CMK (cell line): ENCODE measurements at places on chromosomes 3 and 15.

DNA sequence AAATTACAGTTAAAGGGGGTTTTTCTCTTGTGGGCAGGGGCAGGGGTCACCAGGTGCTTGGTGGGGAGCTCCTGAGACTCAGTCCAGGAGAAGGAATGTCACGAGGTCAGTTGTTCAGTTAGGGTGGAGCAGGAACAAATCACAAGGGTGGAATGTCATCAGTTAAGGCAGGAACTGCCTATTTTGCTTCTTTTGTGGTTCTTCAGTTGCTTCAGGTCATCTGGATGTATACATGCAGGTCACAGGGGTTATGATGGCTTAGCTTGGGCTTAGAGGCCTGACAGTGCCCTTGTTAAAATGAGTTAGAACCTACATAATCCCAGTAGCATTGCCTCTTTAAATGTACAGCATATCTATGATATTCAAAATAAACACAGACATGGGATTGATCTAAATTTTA, 120.2 kb upstream of the CHD2 start:
- DNase-seq, result no peak

- DNase-seq, result no peak
Observed at GRCh38 chr3:55540579-55540978, 53.5 kb upstream of the WNT5A start.

DNA sequence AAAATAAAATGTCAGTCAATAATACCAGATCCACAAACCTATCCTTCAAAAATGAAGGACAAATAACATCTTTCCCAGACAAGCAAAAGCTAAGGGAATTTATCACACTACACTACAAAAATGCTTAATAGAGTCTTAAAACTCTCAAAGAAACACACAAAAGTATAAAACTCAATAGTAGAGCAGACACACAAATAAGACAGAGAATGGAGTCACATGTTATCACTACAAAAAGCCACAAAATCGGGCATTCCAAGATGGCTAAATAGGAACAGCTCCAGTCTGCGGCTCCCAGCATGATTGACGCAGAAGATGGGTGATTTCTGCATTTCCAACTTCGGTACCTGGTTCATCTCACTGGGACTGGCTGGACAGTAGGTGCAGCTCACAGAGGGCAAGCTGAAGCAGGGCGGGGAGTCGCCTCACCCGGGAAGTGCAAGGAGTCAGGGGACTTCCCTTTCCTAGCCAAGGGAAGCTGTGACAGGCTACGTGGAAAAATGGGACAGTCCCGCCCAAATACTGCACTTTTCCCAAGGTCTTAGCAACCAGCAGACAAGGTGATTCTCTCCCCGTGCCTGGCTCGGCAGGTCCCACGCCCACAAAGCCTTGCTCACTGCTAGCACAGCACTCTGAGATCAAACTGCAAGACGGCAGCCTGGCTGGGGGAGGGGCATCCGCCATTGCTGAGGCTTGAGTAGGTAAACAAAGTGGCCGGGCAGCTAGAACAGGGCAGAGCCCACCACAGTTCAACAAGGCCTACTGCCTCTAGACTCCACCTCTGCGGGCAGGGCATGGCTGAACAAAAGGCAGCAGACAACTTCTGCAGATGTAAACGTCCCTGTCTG, 46.3 kb downstream of the SENP7 start:
- DNase-seq, result peak; percentile 5

DNA sequence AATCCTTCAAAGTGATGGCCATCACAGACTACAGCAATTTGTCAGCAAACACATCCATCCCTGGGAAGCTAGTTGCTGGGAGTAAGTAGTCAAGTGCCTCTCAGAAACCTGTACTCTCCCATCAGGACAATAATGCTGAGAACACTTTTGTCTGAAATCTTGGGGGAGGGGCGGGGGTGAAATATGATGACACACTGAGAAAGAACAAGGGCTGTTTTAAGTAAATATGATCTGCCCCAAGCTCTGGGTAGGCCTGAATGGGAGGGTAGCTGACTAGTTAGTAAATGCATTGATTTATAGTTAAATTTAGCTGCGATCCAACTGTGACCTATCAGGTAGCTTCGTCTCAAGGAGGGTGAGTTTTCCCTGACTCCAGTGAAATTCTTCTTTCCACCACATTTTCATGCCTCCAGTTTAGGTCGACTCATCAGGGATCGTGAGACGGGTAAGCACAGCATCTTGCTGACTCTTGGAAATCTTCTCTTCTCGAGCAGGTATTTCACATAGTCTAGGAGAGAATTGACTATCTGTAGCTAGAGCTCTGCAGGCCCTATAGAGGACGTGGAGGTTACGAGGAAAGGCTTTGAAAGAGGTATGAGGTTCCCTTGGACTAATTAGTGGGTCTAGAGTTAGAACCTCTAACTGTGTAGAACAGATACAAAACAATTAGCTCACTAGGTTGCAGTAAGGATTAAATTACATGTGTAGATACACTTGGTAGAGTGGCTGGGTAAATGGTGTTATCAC, 213.4 kb upstream of the SLC2A2 start:
- no peak for DNase-seq

DNA sequence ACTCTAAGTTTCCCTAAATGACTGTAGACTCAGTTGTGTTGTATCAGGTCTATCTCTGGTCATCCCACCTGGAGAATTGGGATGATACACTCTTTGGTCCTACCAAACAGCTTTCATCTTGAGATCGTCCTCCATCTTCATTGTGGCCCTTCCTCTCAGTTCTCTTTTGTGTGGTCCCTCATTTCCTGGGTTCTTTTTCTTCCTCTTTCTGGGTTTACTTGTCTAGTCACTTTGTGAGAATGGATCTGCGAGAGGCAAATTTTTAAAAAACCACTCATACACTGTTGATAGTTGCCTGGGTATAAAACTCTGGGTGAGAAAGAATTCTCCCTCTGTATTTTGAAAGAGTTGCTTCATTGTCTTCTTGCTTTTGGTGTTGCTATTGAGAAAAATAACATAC, 6.0 kb upstream of the AMOTL2 start:
- no peak for DNase-seq

GRCh38 chr3:63353383-63353782, 75.3 kb downstream of the SYNPR start:
- no peak for DNase-seq

DNA sequence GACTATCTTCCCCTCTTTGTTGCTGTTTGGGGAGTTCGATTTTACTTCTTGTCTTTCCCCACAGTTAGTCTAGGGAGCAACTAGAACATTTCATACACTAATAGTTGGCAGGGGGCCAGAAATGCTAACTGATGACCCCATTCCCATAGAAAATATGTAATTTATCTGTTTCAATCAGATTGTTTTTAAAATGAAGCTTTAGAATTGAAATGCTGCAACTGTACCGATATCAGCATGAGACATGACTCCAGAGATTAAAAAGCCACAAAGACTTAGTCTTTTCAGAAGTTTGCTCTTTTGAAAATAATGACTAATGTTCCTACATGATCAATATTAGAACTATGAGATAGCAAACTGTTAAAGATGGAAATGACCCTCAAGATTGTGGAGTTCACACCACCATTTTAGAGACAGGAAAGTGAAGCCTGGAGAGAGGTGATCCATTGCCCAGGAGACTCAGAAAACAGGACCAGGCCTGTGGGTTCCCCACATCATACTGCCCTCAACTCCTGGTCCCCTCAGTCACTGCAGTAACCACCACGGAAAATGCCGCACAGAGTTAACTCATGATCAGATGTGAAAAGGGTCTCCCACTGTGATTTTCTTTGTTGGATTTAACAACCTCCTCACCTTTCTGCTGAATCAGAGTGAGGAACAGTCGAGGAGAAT, 130.3 kb downstream of the CHDH start:
- no peak for DNase-seq

GRCh38 chr15:75531041-75531450, 48.1 kb downstream of the PTPN9 start:
- no peak for DNase-seq

- peak; percentile 9 for DNase-seq
Observed at GRCh38 chr3:58994746-58995330, 55.0 kb downstream of the CFAP20DC start.

GRCh38 chr15:69887553-69887952, 210.2 kb downstream of the TLE3 start:
- DNase-seq, result no peak

GRCh38 chr3:111414531-111414930, 127.5 kb upstream of the CD96 start:
- no peak for DNase-seq

- DNase-seq, result no peak
Observed at GRCh38 chr3:109728861-109729494, 391.6 kb upstream of the DPPA4 start.
